ENCODE measurements at places on chromosomes 2 and 18. TPM values are rescaled to one million over a fixed set of nuclear protein-coding genes. Genes with fewer than 3 reads are reported as not detected.

- H3K36me3 ChIP-seq, result no peaks in the 10 kb centered on the region
- DNase-seq, result no peak
- no peaks in the 10 kb centered on the region for H3K27me3 ChIP-seq
- no peaks in the 10 kb centered on the region for H3K4me1 ChIP-seq
- H3K4me3 ChIP-seq, result no peak overlapping the region
Observed at GRCh38 chr2:107772353-107772752, 54.3 kb upstream of the RGPD4 start.

PLB1 gene
- 1.2 TPM for total RNA-seq

GRCh38 chr2:26302846-26303245 lies 43.1 kb upstream of the SELENOI start:
- no peak overlapping the region for H3K4me3 ChIP-seq
- no peaks in the 10 kb centered on the region for H3K4me1 ChIP-seq
- no peaks in the 10 kb centered on the region for H3K36me3 ChIP-seq
- H3K27me3 ChIP-seq, result peaks cover 9% of the 10 kb centered on the region
- DNase-seq, result no peak
- no peak overlapping the region for H3K27ac ChIP-seq

- H3K27ac ChIP-seq, result no peak overlapping the region
- no peaks in the 10 kb centered on the region for H3K36me3 ChIP-seq
- H3K4me3 ChIP-seq, result no peak overlapping the region
- no peak for DNase-seq
- H3K27me3 ChIP-seq, result no peaks in the 10 kb centered on the region
Observed at GRCh38 chr2:118675531-118675930, 171.9 kb downstream of the EN1 start.

DNA sequence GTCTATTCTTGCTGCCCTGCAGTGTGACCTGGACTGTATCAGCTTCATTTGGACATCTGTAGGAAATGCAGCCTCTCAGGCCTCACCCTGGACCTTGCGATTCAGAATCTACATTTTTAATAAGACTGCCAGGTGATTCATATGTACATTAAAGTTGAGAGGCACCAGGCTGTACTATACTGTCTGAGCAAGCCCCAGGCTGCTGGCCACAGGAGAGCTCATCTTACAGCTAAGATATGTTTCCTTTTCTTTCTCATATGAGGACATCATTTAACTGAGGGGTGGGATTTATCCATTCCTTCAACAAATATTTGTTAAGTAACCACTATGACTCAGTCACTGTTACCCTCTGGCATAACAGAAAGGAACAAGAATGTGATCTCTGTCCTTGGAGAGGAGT lies 78.2 kb upstream of the GCFC2 start:
- no peak overlapping the region for H3K27ac ChIP-seq
- H3K4me1 ChIP-seq, result peaks cover 1% of the 10 kb centered on the region
- peaks cover 7% of the 10 kb centered on the region for H3K27me3 ChIP-seq
- H3K36me3 ChIP-seq, result no peaks in the 10 kb centered on the region

HMSD gene
- 1.6 TPM for total RNA-seq

CROCC2 gene
- not detected for total RNA-seq

DNA sequence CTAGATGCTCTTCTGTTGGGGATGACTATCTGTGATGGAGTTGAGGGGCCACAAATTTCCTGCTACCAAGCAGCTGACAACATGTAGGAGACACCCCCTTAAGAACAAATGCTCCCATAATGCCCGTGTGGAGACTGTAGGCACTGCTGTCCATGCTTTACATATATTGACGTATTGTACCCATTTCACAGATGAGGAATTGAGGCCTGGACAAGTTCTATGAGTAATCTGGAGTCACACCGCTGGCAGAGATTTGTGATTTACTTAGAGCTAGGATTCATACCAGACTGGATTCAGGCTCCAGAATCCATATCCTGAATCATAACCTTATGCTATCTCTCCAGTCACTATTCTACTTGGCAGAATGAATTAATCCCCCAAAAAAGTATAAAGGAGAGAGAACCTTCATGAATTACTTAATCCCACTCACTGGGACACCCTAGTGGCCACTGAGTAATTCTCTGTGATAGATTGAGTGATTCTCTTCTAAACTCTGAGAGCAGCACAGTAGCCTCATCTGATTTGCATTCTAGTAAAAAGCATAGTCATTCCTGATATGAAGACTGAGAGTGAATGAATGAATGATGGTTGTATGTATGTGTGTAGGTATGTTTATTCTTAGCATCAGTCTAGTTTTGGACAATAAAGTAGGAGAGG lies 460.7 kb upstream of the MEIS1 start:
- no peaks in the 10 kb centered on the region for H3K27me3 ChIP-seq
- H3K27ac ChIP-seq, result no peak overlapping the region
- H3K4me1 ChIP-seq, result no peaks in the 10 kb centered on the region
- no peak overlapping the region for H3K4me3 ChIP-seq
- no peaks in the 10 kb centered on the region for H3K36me3 ChIP-seq
- no peak for DNase-seq

- no peaks in the 10 kb centered on the region for H3K4me1 ChIP-seq
- no peak for DNase-seq
- no peak overlapping the region for H3K27ac ChIP-seq
- peaks cover 10% of the 10 kb centered on the region for H3K27me3 ChIP-seq
- H3K36me3 ChIP-seq, result no peaks in the 10 kb centered on the region
Observed at GRCh38 chr2:224086226-224086914, 47.3 kb upstream of the SERPINE2 start.

DNA sequence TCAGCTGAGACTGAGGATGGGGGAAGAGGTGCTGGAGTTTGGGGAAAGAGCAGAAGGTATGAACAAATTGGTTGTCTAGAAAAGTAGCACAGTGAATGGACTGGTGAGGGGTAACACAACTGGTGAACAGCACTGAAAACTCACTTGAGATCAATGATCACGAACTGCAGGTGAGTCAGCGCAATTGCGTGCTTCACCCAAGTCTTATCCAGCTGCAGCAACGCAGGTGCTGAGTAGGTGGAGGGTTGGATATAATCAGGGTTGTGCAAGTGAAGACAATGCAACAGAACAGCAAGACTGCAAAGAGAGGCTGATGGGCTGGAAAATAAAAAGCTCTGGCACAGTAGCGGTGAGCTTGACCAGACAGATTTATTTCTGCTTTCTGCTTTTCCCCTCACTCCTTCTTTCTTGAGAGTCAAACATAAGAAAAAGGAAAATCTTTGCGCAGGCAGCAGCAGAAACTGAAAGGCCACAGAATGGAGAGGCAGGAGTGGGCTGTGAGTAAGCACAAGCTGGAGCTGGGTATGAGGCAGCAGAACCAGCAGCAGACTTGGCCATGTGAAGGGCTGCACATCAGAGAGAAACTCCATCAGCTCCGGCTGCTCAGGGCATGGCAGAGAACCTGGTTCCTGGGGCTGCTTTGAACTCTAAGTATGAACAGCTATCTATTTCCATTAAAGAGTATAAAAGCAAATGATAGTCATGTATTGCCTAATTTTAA lies 99.4 kb upstream of the ARL5A start:
- H3K27ac ChIP-seq, result no peak overlapping the region
- H3K27me3 ChIP-seq, result peaks cover 31% of the 10 kb centered on the region
- H3K4me3 ChIP-seq, result no peak overlapping the region
- no peaks in the 10 kb centered on the region for H3K4me1 ChIP-seq
- H3K36me3 ChIP-seq, result no peaks in the 10 kb centered on the region

DNA sequence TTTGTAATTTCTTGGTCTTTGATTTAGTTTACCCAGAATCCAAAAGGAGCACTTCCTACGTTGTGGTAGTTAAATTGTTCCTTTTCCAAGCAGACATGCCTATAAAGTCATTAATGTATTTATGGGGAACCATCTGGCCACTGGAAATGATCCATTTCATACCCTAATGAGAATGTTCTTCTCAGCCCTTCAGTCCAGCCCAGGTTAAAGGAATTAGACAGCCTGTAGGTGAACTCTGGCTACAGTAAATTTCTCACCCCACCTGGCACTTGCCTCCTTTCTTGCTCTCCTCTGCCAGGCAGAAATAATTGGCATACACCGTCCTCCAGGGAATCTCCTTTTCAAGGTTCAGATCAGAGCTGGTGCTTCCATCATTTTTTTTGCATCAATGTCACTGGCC lies 121.1 kb downstream of the SETBP1 start:
- H3K36me3 ChIP-seq, result peaks cover 30% of the 10 kb centered on the region
- H3K4me1 ChIP-seq, result peaks cover 44% of the 10 kb centered on the region
- no peaks in the 10 kb centered on the region for H3K27me3 ChIP-seq
- H3K27ac ChIP-seq, result no peak overlapping the region

FAM161A gene
- total RNA-seq, result 4.8 TPM

DNA sequence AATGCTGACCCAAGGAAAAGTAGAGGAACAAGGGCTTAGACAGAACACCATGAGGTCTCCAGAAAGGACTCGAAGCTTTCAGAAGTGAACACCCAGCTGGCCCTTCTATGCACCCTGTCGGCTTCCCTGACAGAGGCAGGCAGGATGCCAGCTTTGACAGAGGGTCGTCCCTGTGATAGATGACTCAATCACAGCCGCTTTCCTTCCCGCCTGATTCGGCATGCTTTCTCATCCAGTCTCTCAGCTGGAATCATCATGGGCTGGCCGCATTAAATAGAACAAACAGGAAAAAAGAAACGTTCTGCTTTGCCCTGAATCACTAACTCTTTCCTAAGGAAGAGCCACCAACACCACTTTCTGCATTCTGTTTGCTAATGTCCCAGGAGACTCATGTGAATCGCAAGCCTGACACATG lies 140.3 kb upstream of the RAB12 start:
- H3K4me1 ChIP-seq, result no peaks in the 10 kb centered on the region
- H3K27ac ChIP-seq, result no peak overlapping the region
- no peak overlapping the region for H3K4me3 ChIP-seq
- no peak for DNase-seq
- no peaks in the 10 kb centered on the region for H3K36me3 ChIP-seq

DNA sequence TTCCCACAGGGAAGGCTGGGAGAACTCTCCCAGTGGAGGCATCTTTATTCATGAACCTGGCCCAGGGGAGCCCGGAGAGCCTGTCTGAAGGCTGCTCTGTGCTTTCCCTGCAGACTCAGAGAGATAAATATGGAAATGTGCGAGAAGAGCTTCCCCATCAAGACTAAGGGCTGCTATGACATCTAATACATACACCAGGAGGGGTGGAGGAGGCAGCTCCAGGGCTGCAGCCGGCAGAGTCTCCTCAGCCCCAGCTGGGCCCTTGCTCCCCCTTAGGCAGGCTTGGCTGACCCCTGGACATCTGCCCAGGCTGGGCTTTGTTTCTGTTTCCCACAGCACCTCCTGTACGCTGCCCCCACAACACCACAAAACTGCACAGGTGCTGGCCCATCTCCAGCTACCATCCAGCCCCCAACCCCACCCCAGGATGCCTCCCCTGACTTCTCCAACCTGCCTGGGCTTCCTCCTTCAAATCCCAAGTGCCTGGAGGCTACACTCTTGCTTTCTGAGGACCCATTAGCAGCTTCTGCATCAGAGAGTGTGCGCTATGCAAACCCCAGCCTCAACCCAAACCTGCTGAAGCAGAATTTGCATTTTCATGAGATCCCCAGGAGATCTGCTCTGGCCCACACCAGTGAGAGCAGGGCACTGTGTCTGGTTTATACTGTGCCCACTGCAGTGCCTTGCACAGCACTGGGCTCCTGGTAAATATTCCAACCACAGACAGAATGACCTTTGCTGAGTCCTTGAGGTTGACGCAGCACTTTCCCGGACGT lies 96.8 kb downstream of the VSNL1 start:
- peaks cover 3% of the 10 kb centered on the region for H3K27me3 ChIP-seq
- no peak for DNase-seq
- no peak overlapping the region for H3K27ac ChIP-seq
- H3K4me1 ChIP-seq, result no peaks in the 10 kb centered on the region
- no peak overlapping the region for H3K4me3 ChIP-seq

PECR gene
- 31.9 TPM for total RNA-seq

DCDC2C gene
- total RNA-seq, result not detected

GRCh38 chr2:162731917-162732804 lies 106.4 kb downstream of the KCNH7 start:
- no peak for DNase-seq
- peak overlapping the region; percentile 11 for H3K4me3 ChIP-seq
- H3K27me3 ChIP-seq, result no peaks in the 10 kb centered on the region

DNA sequence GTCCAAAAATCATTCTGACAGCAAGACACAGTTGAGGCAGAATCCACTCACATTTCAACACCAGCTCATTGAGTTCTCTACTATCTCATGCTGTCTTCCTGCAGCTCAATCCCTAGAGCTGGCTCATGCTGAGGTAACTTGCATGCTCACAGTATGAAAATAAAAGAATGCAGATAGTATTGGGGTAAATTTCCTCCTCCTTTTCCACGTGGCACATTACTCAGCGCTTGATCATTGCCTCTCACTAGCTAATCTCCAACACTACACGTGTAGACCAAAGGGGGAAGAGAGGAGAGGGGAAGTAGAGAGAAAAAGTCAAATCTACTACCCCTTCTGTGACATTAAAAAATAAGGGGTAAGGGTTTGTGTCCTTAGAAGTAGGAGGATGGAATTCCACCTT lies 300.6 kb downstream of the AFF3 start:
- H3K4me3 ChIP-seq, result no peak overlapping the region
- H3K27ac ChIP-seq, result no peak overlapping the region
- H3K36me3 ChIP-seq, result no peaks in the 10 kb centered on the region
- no peaks in the 10 kb centered on the region for H3K27me3 ChIP-seq
- no peak for DNase-seq

GRCh38 chr2:11377928-11378545 lies 33.6 kb upstream of the ROCK2 start:
- peaks cover 2% of the 10 kb centered on the region for H3K27me3 ChIP-seq
- H3K36me3 ChIP-seq, result no peaks in the 10 kb centered on the region
- DNase-seq, result no peak

- H3K27me3 ChIP-seq, result no peaks in the 10 kb centered on the region
- H3K4me3 ChIP-seq, result no peak overlapping the region
- peaks cover 26% of the 10 kb centered on the region for H3K36me3 ChIP-seq
- H3K4me1 ChIP-seq, result peaks cover 61% of the 10 kb centered on the region
- peak overlapping the region; percentile 69 for H3K27ac ChIP-seq
Observed at GRCh38 chr2:224976629-224977525, 65.4 kb downstream of the DOCK10 start.

DNA sequence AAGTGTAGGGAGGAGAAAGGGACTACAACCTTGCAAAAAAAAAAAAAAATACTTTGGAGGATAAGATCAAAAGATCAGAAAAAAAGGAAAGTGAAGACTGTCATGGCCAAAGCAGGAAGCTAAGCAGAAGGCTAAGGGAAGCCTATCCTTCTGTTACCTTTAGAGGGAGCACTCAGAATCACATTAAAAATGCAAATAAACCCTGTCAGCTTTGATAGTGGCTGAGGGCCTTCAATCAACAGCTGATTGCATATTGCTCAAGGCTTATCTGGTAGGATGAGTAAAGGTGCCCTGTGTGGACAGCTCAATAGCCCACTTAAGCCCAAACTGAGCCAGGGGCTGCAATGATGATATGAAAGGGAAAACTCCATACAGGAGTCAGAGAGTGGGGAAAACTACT lies 1021.2 kb downstream of the LRP1B start:
- H3K4me1 ChIP-seq, result no peaks in the 10 kb centered on the region
- DNase-seq, result no peak
- no peaks in the 10 kb centered on the region for H3K36me3 ChIP-seq
